ENCODE measurements at places on chromosomes 4 and X.

DNA sequence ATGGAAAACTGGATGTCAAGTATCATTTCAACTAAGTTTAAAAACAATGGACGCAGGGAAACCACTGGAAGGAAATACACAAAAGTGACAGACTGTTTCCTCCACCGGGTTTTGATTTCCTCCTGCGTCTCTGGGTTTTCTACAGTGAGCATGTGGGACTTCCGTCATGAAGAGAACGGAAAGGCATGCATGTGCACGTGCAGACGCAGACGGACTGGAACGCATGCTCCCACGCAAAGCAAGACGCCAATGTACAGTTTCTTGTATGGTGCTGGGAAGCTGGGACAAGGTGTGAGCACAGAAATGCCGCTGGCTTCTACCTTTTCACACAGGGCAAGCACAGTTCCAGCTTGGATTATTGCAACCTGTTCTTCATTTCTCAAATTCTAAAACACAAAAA, 30.3 kb upstream of the C4orf50 start:
- DNase-seq: no peak

- no peak for DNase-seq
Observed at GRCh38 chrX:108130889-108131288, 39.3 kb downstream of the ATG4A start.

GRCh38 chr4:56245547-56246232, 141.6 kb downstream of the AASDH start:
- DNase-seq: no peak

DNA sequence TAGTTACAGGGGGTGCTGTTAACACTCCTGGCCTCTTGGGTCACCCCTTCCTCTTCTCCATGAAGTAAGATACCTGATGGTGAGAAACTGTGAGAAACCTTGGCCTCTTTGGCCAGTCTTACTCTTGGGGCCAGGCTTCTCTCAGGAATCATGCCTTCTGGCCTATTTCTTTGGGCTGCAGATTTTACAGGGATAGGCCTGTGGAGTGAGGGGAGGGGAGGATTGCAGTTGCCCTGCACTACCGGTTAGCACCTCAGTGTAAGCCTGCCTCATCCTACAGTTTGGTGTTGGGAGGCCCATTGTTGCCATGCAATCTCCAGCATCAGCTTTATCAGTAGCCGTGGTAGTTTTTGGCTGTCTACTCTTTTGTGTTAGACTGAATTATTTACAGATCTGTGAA, 7.6 kb upstream of the PGRMC2 start:
- no peak for DNase-seq

- DNase-seq: no peak
Observed at GRCh38 chr4:155407480-155407879, 30.7 kb upstream of the MAP9 start.

- DNase-seq: no peak
Observed at GRCh38 chrX:97984641-97985040, 1100.9 kb downstream of the RPA4 start.

DNA sequence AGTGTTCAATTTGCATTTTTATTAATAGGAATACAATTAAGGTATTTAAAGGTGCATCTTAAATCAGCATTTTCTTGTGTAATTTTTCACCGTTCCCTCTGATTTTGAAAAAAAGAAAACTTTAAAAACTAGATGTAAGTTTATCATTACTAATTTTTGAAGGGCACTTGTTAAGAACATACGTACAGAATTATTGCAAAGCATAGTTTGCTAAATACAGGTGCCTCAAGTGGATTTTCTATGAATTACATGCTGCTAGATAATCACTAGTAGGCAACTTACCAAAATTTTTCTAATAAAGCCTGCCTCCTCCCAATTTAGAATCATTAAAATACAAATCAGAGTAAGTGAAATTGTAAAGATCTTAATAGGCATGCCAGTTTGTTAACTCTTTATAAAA, 8.5 kb downstream of the CNKSR2 start:
- no peak for DNase-seq

Measured in stimulated activated CD4-positive, alpha-beta T cell treated with anti-CD3 and anti-CD28 coated beads, Interleukin-15, amount 100 ng/mL, for 1 hour (primary cell).